ENCODE measurements at places on chromosomes 4 and X. TPM values are rescaled to one million over a fixed set of nuclear protein-coding genes. Genes with fewer than 3 reads are reported as not detected.

Gene NPY2R
- total RNA-seq = not detected

Gene PRRG1
- total RNA-seq = 9.8 TPM

Gene FGF13
- total RNA-seq = 1.2 TPM

Gene MUC7
- total RNA-seq = not detected

Gene HELT
- total RNA-seq = not detected

Gene L1CAM
- 1.5 TPM for total RNA-seq

Gene ZCCHC18
- 3.7 TPM for total RNA-seq

Gene GAGE13
- total RNA-seq = not detected

Data from cardiac septum (tissue), 1 donor.